ENCODE measurements at places on chromosomes 12 and 14. TPM values are rescaled to one million over a fixed set of nuclear protein-coding genes. Genes with fewer than 3 reads are reported as not detected.

Gene CMKLR1
- not detected for total RNA-seq

DNA sequence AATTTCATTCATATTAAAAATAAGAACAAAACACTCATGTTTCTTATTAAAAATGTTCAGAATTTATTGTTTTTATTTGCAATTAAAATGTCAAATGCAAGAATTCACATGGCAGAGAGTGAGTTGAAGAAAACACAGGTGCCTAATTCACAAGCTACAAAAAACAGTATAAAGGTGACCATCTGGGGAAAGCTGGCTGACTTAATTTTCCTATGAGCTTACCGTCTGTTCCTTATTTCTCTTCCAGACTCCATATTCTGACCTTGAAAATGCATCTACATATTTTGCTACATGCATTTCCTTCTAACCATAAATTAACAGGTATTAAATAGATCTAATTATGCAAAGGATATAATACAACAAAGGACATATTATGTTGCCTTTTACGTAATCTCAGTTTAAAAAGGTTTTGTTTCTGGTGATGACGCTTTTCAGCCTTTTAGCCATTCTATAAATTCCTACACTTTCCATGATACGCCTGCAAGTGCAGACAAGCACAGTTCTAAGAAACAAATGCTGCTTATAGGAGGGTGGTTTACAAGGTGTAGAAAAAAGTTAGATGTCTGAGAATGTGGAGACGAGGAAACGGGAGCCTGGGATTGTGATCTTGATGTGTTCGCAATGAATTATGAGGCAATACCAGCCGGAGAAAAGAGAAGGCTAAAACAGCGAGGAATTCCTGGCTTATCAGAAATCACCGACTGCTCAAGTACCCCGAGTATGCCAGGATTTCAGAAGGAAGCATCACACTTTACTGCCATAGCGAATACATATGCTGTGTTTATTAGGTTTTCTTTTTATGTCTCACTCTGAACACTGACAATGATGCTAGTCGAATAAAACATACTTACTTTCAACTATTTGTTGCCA lies 24.6 kb downstream of the LIN7A start:
- H3K4me3 ChIP-seq = no peak overlapping the region
- H3K36me3 ChIP-seq = no peaks in the 10 kb centered on the region
- H3K27ac ChIP-seq = no peak overlapping the region
- DNase-seq = no peak
- H3K4me1 ChIP-seq = no peaks in the 10 kb centered on the region

Gene PLA2G1B
- total RNA-seq = not detected

GRCh38 chr14:31207287-31207754 lies 272 bp downstream of the HECTD1 start:
- H3K4me1 ChIP-seq = peaks cover 35% of the 10 kb centered on the region
- peak overlapping the region; percentile 96 for H3K27ac ChIP-seq
- H3K27me3 ChIP-seq = no peaks in the 10 kb centered on the region
- DNase-seq = no peak
- H3K4me3 ChIP-seq = peak overlapping the region; percentile 82

Gene SYT1
- not detected for total RNA-seq

Gene KLRC3
- 6.2 TPM for total RNA-seq

DNA sequence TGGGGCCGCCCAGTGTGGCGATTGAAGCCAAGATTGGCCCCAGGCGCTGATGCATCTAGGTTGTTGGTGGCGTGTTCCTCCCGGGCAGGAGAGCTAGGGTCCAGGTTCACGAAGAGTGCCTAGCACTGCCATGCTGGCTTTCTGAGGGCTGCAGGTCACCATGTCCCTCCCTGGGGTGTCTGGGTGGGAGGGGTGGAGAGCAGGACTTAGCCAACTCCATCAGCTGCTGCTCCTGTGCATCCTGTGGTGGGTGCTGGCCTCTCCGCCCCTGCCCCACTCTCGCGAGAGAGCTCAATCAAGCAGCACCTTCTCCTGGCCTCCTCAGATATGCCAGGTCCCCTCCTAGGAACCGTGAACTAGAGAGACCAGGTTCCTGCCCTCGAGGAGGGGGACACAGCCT lies 1.8 kb downstream of the TRMT61A start:
- no peak overlapping the region for H3K27ac ChIP-seq
- no peak for DNase-seq
- no peak overlapping the region for H3K4me3 ChIP-seq
- no peaks in the 10 kb centered on the region for H3K36me3 ChIP-seq

- no peaks in the 10 kb centered on the region for H3K4me1 ChIP-seq
- DNase-seq = no peak
Measured at GRCh38 chr14:61877035-61877390, 114.8 kb downstream of the SNAPC1 start.

GRCh38 chr12:107593713-107594381 lies 91.8 kb upstream of the PWP1 start:
- no peak overlapping the region for H3K4me3 ChIP-seq
- H3K36me3 ChIP-seq = no peaks in the 10 kb centered on the region
- no peak for DNase-seq
- H3K27ac ChIP-seq = no peak overlapping the region
- no peaks in the 10 kb centered on the region for H3K27me3 ChIP-seq

Gene KERA
- total RNA-seq = not detected

Gene WNT1
- total RNA-seq = 1.2 TPM

DNA sequence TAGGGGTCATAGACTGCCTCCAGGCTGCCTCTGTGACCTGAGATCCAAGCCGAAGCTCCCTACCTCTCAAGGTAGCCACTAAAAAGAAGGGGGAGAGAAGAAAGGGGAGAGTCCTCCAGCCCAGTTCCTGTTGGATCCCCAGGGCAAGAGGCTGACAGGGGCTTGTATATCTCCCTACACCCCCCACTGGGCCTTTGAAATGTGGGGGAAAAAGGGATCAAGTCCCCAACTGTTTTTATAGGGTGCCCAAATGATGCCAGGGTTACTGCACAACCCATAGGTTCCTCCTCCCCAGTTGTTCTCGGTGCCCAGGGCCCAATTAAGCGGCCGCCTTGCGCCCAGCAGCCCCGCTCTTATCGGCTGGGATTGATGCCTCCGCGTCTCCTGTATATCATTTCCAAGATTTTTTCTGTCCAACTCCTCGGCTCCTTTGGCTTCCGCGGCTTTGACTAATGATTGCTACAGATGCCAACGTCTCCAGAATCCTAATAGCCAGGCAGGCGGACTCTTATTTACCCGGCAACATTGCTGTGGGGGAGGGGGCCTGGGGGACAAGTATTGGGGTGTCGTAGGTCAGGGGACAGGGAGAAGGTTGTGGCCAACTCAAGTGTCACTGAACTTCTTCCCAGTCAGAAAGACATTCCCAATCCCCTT lies 7.6 kb upstream of the HOXC4 start:
- no peak overlapping the region for H3K27ac ChIP-seq
- H3K4me1 ChIP-seq = peaks cover 21% of the 10 kb centered on the region
- H3K27me3 ChIP-seq = peaks cover 94% of the 10 kb centered on the region
- peaks cover 2% of the 10 kb centered on the region for H3K36me3 ChIP-seq

Data from activated CD8-positive, alpha-beta memory T cell treated with anti-CD3 and anti-CD28 coated beads, Interleukin-2, amount 10 ng/mL, durations not matched to agents 7 days and 5 days (primary cell).